ENCODE measurements at places on chromosomes 16 and 17.

DNA sequence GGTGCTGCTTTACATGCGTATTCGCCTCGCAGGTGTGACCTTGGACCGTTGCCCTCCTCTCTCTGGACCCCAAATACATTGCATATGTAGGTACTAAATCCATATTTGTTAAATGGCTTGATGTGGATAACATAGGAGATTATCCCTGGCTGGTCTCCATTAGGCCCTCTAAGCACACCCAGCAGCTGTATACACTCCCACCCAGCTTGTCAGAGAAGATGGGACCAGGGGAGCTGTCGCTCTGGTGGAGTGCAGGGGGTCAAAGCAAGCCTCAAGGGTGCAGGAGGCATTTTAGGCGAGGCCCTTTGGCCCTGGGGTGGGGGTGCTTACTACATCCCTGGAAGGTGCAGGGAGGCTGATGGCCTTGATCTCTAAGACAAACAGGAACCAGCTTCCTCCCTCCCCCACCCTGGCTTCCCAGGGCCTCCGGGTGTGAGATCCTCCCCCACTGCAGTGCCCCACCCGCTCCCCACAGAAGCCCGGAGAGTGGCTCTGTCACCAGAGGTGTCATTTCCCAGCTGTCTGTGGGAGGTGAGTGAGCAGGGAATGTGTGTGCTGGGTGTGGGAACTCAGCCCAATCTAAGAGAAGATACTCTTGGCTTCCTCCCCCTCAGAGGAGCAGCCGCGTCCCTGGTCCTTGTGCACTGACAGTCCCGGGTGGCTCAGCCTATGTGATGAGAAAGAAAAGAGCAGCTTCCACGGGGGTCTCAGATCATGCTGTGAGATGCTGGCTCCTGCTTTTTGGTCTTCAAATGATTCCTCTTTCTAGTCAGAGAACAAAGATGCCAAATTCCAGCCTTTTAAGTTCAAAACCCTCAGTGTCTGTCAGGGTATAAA lies 1.4 kb upstream of the VAMP2 start:
- no peak for DNase-seq

GRCh38 chr16:57023541-57024249 lies 34.3 kb downstream of the NLRC5 start:
- no peak for DNase-seq

DNA sequence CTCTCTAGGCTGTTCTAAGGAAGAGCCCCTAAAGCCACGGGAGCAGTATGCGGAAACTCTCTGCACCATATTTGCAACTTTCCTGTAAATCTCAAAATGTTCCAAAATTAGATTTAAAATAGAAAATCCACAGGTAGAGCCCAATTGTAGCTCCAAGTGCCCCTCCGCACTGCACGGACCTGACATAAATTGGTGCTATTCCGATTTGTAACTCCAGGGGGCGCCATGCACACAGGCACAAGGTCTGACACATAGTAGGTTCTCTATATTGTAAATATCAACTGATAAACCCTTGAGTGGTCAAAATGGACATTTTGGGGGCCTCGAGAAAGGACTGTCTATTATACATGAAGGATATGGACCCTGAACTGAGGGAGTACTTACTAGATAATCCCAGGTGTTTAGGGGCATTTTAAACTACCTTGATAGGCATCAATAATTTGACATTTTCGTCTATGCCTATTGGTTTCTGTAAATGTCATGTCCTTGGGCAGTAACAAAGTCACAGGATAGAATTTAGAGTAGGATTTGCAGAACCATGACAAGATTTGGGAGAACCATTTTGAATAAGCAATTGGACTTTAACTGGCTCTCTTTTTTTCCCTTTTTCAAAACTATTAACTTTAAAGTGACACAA lies 36.6 kb upstream of the TMEM132E start:
- no peak for DNase-seq

DNA sequence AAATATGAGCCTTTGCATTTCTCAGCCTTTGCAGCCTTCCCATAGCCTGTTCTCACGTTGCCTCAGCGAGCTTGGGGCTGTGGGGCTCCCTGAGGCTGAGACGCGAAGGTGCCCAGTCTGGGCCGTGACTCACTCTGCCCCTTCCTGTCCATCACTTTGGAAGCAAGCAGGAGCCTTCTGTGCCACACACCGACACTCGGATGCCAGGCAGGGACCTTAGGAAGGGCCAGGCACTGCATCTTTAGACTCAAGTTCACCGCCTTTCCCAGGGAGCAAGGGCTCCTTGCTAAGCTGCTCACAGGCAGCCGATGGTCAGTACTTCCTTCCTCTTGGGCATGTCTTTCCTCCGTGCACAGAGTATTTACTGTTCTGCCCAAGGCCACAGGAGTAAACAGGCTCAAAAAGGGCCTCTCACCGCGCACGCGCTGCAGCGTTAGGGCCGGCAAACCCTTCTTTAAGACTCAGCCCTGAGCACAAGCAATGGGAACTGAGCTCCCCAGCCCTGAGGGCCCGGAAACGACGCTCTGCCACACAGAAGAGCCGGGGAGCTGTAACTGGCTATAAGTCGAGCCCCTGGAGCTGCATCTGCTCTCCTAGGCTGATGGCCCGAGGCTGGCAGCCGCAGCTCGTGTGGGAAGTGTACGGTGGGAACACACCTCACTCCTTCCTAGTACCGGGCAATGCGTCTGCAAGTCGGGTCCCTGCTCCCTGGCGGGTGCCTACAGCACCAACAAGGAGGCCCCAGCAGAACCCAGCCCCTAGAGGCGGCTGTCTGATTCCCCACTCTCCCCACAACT lies 7.2 kb downstream of the TIMM22 start:
- no peak for DNase-seq

DNA sequence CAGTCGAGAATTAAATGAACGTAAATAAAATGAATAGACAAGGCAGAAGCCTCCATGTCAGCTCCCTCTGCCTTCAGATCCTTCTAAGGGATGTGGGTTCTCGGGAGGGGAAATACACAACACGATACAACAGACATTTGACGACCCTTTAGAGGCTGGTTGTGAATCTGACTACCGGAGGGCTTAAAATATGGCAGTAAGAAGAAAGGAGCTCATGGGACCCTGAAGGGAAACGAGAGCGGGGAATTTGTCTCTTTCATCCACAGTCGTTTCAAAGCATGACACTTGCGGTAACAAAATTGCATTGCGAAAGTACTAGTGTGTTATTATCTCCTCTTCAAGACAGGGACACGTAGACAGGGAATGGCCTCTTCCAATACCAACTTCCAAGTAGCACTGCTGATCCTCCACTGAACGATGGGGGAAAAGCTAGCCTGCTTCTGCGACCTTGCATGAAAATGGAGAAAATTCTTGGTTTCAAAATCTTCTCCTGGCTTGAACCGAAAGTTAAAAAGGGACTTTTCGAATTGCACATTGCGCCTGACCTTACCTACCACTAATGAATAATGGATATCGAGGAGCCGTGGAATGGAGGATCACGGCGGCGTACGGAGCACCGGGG lies 1.2 kb upstream of the TNRC6C start:
- DNase-seq: no peak

GRCh38 chr17:8391711-8392110 lies 5.9 kb downstream of the RNF222 start:
- no peak for DNase-seq

- no peak for DNase-seq
Observed at GRCh38 chr16:72932050-72932449, 115.9 kb downstream of the ZFHX3 start.

DNA sequence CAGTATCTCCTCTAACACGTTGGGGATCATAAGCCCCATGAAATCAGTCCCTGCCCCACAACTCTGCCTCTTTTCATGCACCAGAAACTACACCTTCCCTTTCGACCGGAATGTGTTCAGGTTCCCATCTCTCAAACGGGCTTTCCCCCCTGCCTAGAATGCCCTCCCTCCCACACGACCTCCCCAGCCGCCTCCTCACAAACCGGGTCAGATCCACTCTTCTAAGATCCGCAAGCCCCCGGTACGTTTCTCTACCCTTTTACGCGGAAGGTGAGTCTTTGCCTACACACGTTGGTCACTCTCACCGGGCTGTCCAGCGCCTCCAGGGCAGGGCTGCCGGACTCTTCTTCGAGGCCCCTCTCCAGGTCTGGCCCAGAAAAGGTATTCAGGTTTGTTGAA lies 708 bp downstream of the DHX33 start:
- no peak for DNase-seq

DNA sequence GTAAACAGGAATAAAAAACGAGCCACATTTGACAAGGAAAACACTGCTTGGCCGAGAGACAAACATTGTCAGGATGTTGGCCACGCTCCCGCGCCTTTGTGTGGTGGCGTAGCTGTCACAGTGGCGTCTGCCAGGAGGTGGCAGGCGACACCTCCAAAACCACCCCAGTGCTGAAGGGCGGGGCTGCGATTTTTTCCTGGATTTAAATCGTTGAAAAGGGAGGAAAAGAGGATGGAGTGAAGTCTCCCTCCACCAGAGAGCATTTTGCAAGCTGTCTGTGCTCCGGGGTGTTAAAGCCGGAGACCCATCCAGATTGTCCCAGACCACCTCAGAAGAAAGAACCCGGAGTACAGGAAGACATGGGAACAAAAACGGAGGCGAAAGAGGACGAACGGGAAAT lies 12.7 kb downstream of the MRM3 start:
- DNase-seq: peak; percentile 25

DNA sequence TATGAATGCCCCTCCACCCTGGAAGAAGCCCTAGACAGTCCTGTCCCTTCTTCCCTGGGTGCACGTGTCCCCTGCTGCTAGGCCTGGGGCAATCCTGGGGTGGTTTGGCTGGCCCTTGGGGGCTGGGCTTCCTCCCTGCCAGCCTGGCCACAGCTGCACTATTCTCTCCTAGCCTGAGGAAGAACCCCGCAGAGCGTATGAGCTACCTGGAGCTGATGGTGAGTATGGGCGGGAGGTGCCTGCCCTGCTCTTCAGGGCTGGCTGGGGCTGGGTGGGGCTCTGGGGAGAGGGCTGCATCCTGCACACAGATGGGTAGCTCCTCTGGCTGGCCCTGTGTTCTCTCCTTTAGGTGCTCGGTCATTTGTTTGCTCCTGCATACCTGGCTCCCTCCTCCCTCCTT lies 28.8 kb downstream of the MAP2K3 start:
- no peak for DNase-seq

DNA sequence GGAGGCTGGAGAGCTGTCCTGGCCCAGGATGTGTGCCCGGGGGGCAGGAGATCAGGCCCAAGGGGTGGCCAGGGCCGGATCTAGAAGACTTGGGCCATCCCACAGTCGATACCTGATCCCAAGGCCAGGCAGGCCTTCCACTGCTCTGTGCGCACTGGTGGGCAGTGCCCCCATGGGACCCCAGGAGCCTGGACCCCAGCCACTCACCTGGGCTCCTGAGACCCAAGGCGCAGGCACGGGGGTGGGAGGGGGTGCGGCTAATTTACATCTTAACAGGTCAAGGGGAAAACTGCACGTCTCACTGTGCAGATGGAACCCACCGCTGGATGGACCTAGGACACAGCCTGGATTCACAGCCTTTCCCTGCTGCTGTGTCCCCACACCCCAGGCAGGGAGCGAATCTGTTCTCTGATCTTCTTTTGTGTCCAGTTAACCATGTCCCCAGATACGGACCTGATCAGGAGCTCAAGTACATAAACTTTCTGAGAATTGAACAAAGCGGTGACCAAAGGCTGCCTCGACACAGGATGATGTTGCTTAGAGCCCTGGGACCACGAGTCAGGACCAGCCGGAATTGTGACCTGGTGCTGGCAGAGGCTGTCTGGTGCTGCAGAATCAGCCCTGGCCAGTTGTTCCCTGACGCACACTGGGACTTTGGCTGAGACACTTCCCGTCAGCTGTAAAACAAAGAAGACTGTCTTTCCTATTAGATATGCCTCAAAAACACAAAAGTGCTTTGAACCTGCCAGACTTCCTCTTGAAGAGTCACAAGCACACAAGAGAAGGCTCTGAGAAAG lies 60.6 kb downstream of the TNFRSF13B start:
- DNase-seq: no peak

DNA sequence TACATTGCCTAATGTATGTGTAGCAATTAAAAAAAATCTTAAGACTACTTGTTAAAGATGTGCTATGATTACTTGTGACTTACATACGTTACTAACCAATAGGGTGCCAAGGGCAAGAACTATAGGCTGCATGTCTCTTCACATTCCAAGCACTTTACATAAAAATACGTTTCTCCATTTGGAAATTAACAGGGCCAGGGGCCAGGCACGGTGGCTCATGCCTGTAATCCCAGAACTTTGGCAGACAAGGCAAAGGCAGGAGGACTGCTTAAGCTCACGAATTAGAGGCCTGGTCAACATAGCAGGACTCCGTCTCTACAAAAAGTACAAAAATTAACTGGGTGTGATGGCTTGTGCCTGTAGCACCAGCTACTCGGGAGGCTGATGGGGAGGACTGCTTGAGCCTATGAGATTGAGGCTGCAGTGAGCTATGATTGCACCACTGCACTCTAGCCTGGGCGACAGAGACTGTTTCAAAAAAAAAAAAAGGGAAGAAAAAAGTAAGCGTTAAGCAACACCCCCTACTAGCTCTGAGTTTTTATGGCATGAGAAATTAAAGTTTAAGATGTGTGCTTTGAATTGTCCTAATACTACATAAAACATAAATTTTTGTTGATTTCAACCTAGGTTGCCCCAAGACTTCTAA lies 12.3 kb downstream of the PSMD12 start:
- DNase-seq: no peak

DNA sequence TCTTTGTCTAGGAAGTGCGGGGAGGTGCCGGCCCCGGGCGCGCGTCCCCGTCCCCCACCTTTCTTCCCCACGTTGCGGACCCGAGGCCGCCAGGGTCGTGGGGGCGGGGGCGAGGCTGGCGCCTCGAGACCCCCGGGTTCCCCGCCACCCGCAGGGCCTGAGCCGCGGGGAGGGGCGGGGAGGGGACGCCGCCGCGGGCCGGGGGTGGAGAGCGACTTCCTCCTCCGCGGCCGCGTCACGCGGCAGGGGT lies 1.8 kb upstream of the ACTG1 start:
- no peak for DNase-seq

DNA sequence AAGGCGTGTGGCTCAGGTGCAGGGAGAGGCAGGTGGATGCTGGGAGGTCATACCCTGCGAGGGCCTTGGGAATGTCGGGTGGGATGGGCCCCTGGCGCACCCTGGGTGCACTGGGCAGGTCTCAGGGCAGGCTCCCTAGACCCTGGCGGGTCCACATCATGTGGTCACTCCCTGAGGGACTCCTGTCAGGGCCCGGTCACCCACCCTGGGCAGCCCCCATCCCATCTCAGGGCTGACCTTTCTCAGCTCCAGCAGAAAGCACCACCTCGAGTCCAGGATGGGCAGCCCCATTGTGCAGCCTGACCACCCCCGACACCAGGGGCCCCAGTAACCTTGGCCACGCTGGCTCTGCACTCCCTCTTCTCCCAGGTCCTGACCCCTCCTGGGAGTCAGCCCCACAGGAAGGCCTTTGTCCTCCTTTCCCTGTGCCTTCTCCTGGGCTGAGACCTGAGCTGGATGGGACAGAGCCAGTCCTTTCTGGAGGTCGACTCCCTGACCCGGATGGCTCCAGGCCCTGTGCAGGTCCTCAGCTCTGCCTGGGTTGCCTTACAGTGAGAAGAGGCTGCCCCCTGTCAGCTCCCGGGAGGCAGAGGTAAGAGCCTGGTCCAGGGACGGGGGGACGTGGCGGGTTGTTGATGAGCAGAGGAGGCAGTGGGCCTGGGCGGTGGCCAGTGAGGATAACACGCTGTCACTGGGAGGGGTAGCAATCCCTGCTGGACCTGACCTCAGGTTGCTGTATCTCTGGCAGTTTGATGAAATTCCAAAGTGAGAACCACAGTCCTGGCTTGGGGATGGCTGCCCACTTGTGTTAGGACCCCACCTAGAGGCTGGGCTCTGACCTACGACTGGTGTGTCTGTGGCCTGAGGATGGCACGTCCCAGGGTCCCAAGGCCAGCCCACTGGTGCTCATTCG lies 77.9 kb downstream of the GOSR1 start:
- DNase-seq: no peak

Data from NCI-H774 (cell line).